ENCODE measurements at places on chromosomes 6 and 20.

- DNase-seq: no peak
Measured at GRCh38 chr20:38804682-38805501, 605 bp upstream of the PPP1R16B start.

GRCh38 chr6:85470023-85470410 is 20.1 kb downstream of the NT5E start:
- DNase-seq: no peak

GRCh38 chr6:47631797-47632196 is 66.6 kb upstream of the ADGRF4 start:
- no peak for DNase-seq

GRCh38 chr20:9447182-9447581 is 67.2 kb upstream of the LAMP5 start:
- no peak for DNase-seq

- no peak for DNase-seq
Measured at GRCh38 chr6:52304983-52305390, 20.4 kb upstream of the MCM3 start.

GRCh38 chr6:135850882-135851281 is 619 bp upstream of the PDE7B start:
- no peak for DNase-seq

All from HTR-8/SVneo (cell line).